ENCODE measurements at places on chromosomes 3 and 15.

DNA sequence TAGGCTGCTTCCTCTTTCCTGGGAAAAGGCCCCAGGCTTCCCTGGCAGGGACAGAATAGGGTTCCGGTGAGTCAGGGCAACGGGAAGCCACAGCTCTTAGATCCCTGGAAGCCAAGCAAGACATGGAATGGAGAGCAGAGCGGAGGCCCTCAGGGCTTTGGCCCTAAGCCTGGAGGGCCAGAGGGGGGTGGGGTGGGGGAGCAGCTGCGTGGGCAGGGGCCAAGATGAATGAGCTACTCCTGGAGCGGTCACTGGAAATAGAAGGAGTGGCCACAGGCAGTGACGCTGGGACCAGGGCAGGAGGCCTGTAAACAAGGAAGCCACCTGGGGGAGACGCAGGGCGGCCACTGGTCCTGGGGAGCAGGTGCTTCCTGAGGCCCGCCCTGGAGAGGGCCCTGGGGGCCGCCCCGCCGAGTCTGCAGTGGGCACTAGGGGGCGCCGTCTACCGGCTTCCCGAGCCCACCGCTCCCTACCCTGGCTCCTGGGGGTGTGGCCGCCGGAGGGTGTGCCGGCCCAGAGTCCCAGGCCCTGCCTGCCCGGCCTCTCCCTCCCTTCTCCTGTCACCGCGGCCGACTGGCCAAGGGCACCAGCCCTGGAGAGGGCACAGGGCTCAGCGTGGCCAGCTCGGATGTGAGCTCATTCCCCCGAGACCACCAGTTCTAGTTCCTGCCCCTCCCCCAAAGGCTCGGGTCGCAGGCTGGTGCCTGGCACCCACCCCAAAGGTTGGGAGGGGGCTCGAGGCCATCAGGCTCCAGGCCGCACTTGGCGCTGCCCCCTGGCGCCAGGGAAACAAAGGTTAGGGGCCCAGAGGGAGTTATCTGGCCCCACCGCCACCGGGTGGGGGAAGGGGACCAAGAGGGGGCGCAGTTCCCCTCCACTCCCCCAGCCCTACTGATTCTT is 12.1 kb downstream of the VPS18 start:
- DNase-seq: peak; percentile 78

GRCh38 chr15:68145706-68146105 is 59.4 kb downstream of the CALML4 start:
- DNase-seq: no peak

GRCh38 chr3:114586119-114586518 is 292.3 kb downstream of the TIGIT start:
- no peak for DNase-seq

DNA sequence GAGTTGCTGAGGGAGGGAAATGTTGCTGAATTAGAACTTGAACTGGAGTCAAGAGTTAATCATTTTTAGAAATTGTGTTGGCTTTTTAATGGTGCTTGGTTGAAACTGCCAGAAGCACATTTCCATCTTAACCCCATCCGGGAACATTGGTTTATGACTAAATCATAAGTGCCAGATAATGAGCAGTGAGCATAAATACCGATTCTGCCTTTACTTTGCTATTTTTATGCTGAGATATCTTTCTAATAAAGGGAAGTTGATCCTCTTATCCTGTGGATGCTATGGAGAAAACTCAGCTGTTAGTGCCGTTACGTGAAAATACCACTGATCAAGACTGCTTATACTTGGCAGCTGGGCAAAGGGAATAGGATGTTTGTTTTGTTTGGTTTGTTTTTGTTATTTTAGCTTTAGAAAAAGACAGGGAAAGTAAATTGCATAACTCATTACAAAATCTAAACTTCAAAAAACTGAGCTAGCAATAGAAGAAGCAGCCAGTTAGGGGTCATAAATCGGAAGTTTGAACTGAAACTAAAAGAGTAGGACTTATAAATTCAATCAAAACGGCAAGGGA is 813.1 kb downstream of the NAALADL2 start:
- DNase-seq: peak; percentile 30

- DNase-seq: no peak
Observed at GRCh38 chr3:69231929-69232440, 109.6 kb upstream of the LMOD3 start.

DNA sequence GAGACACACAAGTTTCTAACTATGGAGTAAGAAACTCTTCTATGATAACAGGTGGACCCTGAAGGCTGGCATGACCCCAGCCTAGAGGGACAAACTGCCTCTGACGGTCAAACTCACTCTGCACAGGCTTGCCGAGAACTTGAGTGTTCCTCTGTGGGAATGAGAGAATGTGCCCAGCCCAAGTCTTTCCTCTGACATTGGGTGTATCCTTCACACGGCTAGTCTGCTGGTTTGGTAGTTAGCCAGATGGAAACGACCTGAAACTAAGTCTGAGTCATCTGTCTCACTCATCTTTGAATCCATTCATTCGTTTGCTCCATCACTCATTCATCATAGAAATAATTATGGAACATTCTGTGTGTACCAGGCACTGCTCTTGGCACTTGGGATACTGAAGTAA is 198.4 kb downstream of the ATP10A start:
- DNase-seq: no peak

DNA sequence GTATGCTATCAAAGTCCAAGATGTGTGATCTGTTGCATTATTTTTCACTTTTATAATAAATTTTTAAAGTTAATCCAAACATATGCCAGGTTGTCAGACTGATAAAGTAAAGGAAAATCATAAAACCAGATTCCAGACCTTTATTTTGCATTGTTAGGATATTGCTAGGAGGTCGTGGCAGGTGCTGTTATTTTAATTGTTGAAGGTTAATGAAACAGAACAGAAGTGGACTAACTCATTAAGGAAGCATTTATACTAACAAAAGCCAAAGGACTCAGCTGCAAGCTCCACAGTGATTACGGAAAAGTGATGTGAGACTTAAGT is 63.1 kb downstream of the DCLK3 start:
- DNase-seq: no peak

DNA sequence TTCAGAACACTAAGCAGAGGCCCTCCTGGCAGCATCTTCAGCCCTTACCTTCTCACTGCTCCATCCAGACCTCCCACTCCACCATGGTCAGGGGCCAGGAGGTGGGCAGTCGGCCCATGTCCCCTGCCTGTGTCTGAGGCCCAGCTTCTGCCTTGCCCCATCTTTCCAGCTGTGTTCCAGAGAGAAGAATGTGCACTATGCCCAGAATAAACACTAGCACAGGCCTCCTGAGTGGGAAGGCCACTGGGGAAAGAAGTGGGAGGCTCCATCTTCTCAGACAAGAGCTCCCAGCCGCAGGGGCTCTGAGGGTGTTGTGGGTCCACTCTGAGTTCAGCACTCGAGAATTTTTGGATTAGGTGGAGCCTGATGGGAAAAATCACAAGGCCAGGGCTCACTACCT is 44.5 kb downstream of the ADCY5 start:
- DNase-seq: no peak

DNA sequence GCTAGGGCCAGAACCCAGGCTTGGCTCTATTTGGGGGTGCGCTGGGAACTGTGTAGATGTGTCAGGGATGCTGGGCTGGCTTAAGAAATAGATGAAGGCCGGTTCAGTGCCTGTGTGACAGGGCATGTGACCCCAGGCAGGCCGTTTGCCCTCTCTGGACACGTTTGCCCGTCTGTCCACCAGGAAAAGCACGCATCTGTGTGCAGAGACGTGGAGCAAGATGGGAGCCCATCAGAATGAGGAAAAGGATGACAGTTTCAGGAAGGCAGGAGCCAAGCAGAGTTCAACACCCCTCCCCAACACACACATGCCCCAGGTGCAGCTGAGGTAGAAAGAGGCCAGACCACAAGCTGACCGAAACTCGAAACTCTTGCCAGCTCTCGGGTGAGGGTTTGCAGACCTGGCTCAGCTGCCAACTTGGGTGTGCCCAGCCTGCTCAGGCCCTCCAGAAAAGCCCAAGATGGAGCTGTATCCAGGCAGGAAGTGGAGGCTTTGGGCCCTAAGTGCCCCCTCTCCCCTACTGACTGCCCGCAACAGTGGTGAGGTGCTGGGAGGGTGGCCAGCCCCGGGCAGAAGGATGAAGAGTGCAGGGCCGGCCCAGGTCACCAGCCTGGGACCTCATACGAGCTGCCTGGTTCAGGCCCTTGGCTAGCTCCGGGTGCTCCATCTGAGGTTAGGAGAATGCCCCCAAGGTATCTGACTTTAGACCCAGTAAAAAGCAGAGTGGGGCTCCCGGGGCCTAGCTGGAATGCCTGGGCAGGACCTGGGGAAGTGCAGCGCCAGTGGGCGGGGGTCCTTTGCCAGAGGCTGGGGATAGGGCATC is 10.2 kb upstream of the MESP1 start:
- no peak for DNase-seq

DNA sequence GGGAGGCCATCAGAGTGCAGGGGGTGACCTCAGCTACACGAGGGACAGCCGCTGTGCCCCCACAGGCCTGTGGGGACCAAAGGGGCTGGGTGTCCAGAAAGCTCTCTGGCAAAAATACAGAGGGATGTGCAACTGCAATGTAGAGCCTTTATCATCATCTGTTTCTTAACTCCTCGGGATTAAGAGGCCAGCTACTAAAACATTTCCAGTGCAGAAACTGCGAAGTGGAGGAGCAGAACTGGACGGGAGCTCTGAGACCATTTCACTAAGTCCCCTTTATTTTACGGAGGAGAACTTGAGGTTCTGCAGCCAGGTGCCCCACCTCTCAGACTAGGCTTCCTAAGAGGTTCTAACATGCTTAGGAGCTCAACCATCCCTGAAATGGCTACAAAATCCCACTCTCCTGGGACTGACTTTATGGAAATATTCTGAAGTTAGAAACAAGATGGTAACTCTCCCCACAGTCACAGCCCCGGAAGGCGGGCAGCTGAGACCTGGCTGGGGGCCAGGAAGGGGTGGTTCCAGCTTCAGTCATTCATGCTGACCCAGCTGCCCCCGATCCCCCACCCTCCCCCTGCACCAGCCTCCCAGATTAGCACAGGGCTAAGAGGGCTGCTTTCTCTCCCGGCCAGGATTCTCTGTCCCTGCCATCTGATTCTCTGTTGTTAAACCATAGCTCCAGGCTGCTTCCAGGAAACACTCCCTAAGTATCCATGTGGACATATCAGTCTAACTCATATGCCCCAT is 40.3 kb downstream of the UMPS start:
- DNase-seq: no peak

DNA sequence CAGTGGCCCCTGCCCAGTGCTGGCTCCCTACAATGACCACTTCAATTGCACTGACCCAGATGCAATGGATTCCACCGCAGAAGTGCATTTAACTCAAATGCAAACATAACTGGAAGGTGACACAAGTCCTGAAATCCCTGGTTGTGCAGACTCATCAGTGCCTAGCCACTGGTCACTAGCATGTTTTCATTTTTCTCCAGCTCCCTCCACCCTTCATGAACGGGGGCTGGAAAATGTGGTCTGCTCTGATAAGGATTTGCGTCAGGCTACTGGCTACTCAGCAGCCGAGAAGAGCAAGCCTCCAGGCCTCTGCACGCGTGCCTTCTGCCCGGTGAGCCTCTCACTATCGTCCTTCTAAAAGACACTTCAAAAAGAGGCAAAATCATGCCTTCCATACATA is 27.4 kb upstream of the FURIN start:
- no peak for DNase-seq

- no peak for DNase-seq
Observed at GRCh38 chr15:47584316-47584715, 133.0 kb upstream of the SEMA6D start.

DNA sequence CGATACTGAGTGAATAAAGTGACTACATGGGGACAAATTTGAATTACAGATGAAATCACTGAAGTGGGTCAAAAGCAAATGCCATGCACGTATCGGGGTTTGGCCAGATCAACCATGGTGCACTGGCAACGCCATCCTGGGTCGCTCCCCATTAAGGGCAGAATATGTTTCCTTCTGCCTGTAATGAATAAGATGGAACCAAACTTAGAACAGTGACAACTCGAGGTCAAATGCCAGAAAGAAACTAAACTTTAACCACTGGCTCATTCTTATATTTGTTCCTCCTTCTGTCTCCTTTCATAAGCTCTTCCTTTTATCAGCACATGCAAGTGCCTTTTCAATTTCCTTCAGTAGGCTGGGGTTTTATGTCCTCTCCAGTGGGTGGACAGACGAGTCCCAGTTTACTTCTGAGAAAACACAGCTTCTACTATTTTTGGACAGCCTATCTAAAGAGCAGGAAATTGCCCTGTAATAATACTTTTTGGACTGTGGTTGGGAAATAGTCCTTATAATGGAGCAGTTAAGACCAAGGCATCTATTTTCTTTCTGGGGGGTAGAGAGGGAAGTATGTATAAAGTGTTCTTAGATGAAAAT is 61.4 kb downstream of the WHAMM start:
- DNase-seq: no peak

DNA sequence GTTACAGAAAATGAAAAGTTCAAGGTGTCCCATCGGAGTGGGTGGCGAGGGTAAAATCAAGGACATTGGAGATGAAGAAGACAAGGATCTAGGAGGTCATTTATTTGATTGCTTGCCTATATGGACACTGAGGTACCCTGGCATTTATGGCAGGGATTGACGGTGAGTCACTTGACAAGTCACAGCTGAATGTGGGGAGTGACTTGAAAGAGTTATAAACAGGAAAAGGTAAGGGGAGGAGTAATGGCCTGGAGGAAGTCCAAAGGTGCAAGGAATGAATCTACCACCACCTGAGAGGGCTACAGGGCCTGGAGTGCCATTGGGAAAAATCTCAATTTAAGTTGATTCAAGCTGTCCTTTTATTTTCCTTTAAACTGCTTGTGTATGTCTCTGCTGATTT is 11.8 kb upstream of the SGO1 start:
- no peak for DNase-seq

DNA sequence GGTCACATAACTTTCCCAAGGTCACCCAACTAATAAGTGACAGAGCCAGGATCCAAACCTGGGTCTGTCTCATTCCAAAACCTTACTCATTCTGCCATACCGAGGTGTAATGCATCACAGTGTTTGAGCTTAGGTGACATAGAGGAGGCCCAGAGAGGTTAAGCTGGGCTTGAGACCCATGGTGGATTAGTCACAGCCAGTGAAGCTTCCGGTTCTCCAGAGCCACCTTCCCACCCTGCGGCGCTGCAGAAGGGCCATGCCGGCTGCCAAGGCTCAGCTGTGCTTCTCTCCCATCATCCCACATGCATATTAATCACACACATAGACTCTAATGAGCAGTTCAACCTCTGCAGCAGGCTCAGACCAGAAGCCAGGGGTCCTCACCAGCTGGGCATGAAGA is 42.2 kb downstream of the SPSB4 start:
- no peak for DNase-seq

- no peak for DNase-seq
Observed at GRCh38 chr3:107710851-107711250, 188.1 kb downstream of the BBX start.

Data from fibroblast of the conjunctiva (primary cell).